Muscle of leg (tissue), 16 donors: ENCODE measurements at places on chromosomes 6 and 20. TPM values are rescaled to one million over a fixed set of nuclear protein-coding genes. Genes with fewer than 3 reads are reported as not detected.
A peak's percentile ranks its signal among the peaks of the same experiment; 100 is the strongest.

The INSM1 gene
- 0.04 TPM for total RNA-seq

The GABRR2 gene
- 0.53 TPM for total RNA-seq

GRCh38 chr6:16493112-16493511 is 254.7 kb downstream of the GMPR start:
- H3K27ac ChIP-seq = no peak overlapping the region
- peaks cover 2% of the 10 kb centered on the region for H3K4me1 ChIP-seq
- H3K4me3 ChIP-seq = no peak overlapping the region
- no peaks in the 10 kb centered on the region for H3K36me3 ChIP-seq
- no peaks in the 10 kb centered on the region for H3K27me3 ChIP-seq
- DNase-seq = no peak

DNA sequence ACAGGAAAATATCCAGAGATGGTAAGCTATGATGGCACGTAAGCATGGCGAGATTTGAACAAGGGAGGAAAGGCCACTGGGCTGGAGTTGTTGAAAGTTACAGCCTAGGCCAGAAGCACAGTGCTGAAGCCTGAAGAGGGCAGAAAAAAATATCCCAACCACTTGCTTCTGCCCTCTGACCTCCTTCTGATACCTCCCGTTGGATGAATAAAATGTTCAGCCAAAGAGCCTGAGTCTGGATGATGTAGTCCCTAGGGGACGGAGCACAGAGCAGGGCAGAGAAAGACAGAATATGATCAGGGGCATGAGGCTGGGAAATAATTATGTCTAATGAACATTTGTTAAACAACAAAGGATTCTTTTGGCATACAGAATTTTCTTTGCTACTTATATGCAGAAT is 19.7 kb downstream of the KLHL31 start:
- H3K27me3 ChIP-seq = no peaks in the 10 kb centered on the region
- H3K27ac ChIP-seq = no peak overlapping the region
- no peaks in the 10 kb centered on the region for H3K36me3 ChIP-seq
- no peak overlapping the region for H3K4me3 ChIP-seq

The HTR1B gene
- total RNA-seq = 0.04 TPM

- no peak overlapping the region for H3K4me3 ChIP-seq
- no peak for DNase-seq
- no peaks in the 10 kb centered on the region for H3K27me3 ChIP-seq
- H3K36me3 ChIP-seq = no peaks in the 10 kb centered on the region
- no peak overlapping the region for H3K27ac ChIP-seq
- H3K4me1 ChIP-seq = no peaks in the 10 kb centered on the region
Observed at GRCh38 chr20:52476074-52476750, 284.6 kb upstream of the ZFP64 start.

DNA sequence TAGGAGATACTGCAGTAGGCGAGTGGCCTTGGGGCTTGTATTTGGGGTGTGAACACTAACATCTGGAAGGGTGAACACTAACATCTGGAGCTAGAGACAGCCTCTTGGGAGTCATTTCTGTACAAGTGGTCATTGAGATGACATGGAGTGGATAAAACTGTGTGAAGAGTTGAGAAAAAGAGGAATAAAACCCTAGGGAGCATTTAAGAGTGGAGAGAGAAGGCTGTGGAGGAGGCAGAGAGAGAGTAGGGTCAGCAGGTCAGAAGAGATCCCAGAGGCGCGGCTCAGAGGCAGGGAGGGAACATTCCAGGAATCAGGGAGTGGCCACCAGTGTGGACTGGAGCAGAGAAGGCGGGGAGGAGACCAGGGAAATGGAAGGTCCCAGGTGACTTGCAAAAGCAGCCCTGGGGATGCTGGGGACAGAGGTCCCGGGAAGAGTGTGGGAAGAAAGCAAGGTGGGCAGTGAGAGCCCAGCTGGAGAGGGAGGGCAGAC is 202.0 kb upstream of the RNF24 start:
- H3K4me3 ChIP-seq = no peak overlapping the region
- no peak overlapping the region for H3K27ac ChIP-seq
- peak; percentile 73 for DNase-seq
- no peaks in the 10 kb centered on the region for H3K36me3 ChIP-seq

The ITPR3 gene
- total RNA-seq = 4.1 TPM

GRCh38 chr20:31746068-31746878 is 7.2 kb downstream of the TPX2 start:
- no peak overlapping the region for H3K27ac ChIP-seq
- no peaks in the 10 kb centered on the region for H3K27me3 ChIP-seq
- no peak overlapping the region for H3K4me3 ChIP-seq
- no peak for DNase-seq
- peaks cover 16% of the 10 kb centered on the region for H3K4me1 ChIP-seq

DNA sequence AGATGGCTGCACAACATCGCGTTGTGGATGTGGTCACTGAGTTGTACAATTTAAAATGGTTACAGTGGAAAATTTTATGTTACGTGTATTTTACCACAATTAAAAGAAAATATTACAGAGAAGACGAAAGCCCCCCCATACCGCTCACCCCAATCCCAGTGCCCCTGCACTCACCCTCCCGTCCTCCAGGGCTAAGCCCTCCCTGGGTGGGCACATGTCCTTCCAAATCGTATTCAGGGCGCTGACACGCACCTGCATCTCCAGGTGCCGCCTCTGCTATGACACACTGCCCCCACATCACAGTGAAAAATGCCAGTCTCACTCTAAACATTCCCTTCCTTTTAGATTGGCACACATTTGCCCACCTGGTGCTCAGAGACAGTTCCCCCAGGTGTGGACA is 49.4 kb downstream of the PSMG4 start:
- no peak for DNase-seq
- no peak overlapping the region for H3K27ac ChIP-seq
- peaks cover 7% of the 10 kb centered on the region for H3K27me3 ChIP-seq
- H3K4me3 ChIP-seq = no peak overlapping the region

DNA sequence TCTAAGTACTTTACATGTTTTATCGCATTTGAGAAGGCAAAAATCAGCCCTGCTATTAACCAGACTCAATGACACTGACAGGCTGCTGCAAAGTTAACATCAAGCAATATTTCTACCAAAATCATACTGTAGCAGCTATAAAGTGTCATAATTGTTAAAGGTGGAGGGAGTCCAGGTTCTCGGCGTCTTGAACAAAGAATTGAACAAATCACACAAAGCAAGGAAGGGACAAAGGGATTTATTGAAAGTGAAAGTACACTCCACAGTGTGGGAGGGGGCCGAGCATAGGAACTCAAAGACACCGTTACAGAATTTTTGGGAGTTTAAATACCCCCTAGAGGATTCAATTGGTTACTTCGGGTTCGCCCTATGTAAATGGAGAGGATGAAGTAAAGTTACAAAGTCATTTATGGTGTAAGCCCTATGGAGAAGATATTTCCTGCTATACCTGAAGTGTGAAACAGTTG is 12.9 kb upstream of the ZNF391 start:
- H3K4me3 ChIP-seq = peak overlapping the region; percentile 82
- H3K27me3 ChIP-seq = peaks cover 8% of the 10 kb centered on the region
- DNase-seq = peak; percentile 14

DNA sequence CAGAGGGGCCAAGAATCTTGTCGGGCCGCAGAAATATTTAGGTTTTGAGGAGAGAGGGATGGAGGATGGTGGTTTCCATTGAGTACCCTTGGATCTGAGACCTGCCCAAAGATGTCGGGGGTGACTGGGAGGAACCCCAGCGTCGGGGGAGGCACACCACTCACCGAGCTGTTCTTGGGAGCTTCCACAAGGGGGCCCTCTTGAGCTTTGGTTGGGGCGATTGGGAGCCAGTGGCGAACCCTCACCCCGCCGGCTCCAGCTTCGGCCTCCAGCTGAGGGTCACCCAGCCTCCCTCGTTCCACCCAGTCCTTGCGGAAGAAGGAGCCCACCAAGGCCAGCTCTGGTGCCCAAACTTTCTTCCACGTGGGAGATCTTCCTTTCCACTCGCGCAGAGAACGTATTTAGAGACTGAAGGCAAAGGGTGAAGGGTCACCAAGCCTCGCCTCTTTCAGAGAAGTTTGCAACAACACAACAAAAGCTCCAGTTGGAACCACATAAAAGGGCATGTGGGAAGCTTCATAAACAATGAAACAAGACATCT is 33.6 kb downstream of the APCDD1L start:
- H3K4me3 ChIP-seq = no peak overlapping the region
- H3K36me3 ChIP-seq = no peaks in the 10 kb centered on the region
- H3K27ac ChIP-seq = peak overlapping the region; percentile 94
- no peaks in the 10 kb centered on the region for H3K27me3 ChIP-seq
- peaks cover 25% of the 10 kb centered on the region for H3K4me1 ChIP-seq

The TNF gene
- total RNA-seq = 0.22 TPM

The GLP1R gene
- under 0.01 TPM for total RNA-seq

- H3K27me3 ChIP-seq = peaks cover 79% of the 10 kb centered on the region
- H3K36me3 ChIP-seq = no peaks in the 10 kb centered on the region
- DNase-seq = no peak
- no peak overlapping the region for H3K27ac ChIP-seq
- H3K4me1 ChIP-seq = peaks cover 17% of the 10 kb centered on the region
Observed at GRCh38 chr6:98843271-98844243, 9.2 kb downstream of the POU3F2 start.

The SIRPB2 gene
- 0.84 TPM for total RNA-seq

DNA sequence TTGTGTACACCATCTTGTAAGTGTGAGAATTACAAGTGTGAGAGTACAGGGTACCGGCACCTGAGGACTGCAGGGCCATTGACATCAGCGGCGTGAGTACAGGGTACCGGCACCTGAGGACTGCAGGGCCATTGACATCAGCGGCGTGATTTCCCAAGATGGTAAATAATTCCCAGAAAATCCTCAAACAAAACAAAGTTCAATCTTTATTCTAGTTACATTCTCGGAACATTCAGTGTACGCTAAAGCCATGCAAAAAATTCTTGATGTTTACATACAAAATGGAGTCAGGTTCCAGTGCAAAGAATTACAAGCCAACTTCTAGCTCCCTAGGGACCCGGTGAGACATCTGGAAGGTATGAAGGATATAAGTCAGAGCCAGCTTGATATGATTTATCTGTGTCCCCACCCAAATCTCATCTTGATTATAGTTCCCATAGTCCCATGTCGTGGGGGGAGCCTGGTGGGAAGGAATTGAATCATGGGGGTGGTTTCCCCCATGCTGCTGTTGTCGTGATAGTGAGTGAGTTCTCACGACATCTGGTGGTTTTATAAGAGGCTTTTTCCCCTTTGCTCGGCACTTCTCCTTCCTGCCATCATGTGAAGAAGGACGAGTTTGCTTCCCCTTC is 172.7 kb downstream of the TTLL2 start:
- no peaks in the 10 kb centered on the region for H3K36me3 ChIP-seq
- peak; percentile 34 for DNase-seq
- H3K27ac ChIP-seq = no peak overlapping the region
- H3K4me3 ChIP-seq = no peak overlapping the region
- peaks cover 26% of the 10 kb centered on the region for H3K4me1 ChIP-seq

The LAMA4 gene
- total RNA-seq = 219 TPM

- no peaks in the 10 kb centered on the region for H3K36me3 ChIP-seq
- no peaks in the 10 kb centered on the region for H3K27me3 ChIP-seq
- no peak for DNase-seq
- no peaks in the 10 kb centered on the region for H3K4me1 ChIP-seq
- H3K27ac ChIP-seq = no peak overlapping the region
Observed at GRCh38 chr20:6421321-6422248, 298.8 kb upstream of the FERMT1 start.

DNA sequence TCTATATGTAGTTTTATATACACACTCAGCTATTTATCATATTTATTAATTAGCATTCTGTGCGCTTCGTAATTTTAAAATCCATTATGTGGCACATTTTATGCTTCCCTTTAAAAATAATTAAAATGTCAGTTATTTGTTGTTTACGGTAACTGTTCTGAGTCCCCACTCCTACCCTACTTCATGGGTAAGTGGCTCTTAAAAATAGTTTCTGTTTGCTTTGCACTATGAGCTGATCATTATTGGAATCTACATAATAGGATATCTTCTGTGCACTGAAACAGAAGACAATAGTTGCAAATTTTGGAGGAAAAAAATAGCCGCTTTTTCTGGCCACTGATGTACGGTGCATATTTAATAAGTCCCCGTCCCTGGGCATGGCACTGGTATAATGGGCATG is 25.2 kb downstream of the LCA5 start:
- H3K4me3 ChIP-seq = no peak overlapping the region
- H3K36me3 ChIP-seq = peaks cover 4% of the 10 kb centered on the region
- no peaks in the 10 kb centered on the region for H3K27me3 ChIP-seq
- H3K4me1 ChIP-seq = no peaks in the 10 kb centered on the region
- DNase-seq = no peak

The C6orf15 gene
- not detected for total RNA-seq

- H3K4me3 ChIP-seq = no peak overlapping the region
- DNase-seq = no peak
- no peaks in the 10 kb centered on the region for H3K36me3 ChIP-seq
- H3K27ac ChIP-seq = no peak overlapping the region
- no peaks in the 10 kb centered on the region for H3K4me1 ChIP-seq
Observed at GRCh38 chr6:63464060-63464459, 108.2 kb upstream of the LOC128125822 start.

GRCh38 chr20:61896058-61896961 is 169.4 kb downstream of the TAF4 start:
- DNase-seq = peak; percentile 81
- no peaks in the 10 kb centered on the region for H3K36me3 ChIP-seq
- peaks cover 20% of the 10 kb centered on the region for H3K4me1 ChIP-seq
- peaks cover 3% of the 10 kb centered on the region for H3K27me3 ChIP-seq
- H3K4me3 ChIP-seq = no peak overlapping the region

The CTCFL gene
- 0.04 TPM for total RNA-seq

- peaks cover 76% of the 10 kb centered on the region for H3K4me1 ChIP-seq
- H3K36me3 ChIP-seq = no peaks in the 10 kb centered on the region
- DNase-seq = peak; percentile 85
- H3K4me3 ChIP-seq = no peak overlapping the region
- H3K27me3 ChIP-seq = no peaks in the 10 kb centered on the region
- peak overlapping the region; percentile 95 for H3K27ac ChIP-seq
Observed at GRCh38 chr6:169158691-169159090, 95.0 kb downstream of the THBS2 start.

- H3K27me3 ChIP-seq = peaks cover 2% of the 10 kb centered on the region
- peaks cover 10% of the 10 kb centered on the region for H3K4me1 ChIP-seq
- H3K27ac ChIP-seq = no peak overlapping the region
- no peak overlapping the region for H3K4me3 ChIP-seq
Observed at GRCh38 chr20:1824181-1824580, 71.0 kb upstream of the SIRPA start.

GRCh38 chr6:110363748-110364147 is 5.6 kb upstream of the METTL24 start:
- peak; percentile 24 for DNase-seq
- H3K4me1 ChIP-seq = no peaks in the 10 kb centered on the region

The NRSN1 gene
- not detected for total RNA-seq

DNA sequence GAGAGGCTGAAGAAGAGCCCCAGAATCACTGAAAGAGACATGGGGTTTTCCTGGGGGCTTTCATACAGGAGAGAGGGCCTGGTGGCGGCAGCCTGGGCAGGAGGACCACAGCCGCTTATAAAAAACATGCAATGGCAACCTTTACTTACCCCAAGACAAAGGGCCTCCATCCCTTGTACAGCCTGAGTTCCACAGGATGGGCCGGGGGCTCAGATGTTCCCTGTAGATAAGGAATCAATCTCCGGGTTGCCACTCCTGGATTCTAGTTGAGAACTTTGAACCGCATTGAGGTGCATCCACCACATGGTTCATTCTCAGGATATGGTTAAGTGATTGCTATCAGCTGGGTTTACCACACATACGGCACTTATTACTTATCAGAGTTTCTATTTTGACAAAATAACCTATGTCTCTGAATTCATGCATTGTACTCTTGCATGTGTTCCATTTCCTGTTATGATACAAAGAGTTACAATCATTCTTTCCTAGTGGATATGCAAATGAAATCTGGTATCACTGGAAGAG is 677.6 kb downstream of the KIF16B start:
- no peaks in the 10 kb centered on the region for H3K27me3 ChIP-seq
- H3K4me3 ChIP-seq = no peak overlapping the region
- no peaks in the 10 kb centered on the region for H3K4me1 ChIP-seq

The IMPG1 gene
- total RNA-seq = 0.22 TPM
